ENCODE measurements at places on chromosomes 5 and 9.

- DNase-seq = no peak
These were observed 14.7 kb upstream of the LARP1 start for GRCh38 chr5:154740483-154740882.

DNA sequence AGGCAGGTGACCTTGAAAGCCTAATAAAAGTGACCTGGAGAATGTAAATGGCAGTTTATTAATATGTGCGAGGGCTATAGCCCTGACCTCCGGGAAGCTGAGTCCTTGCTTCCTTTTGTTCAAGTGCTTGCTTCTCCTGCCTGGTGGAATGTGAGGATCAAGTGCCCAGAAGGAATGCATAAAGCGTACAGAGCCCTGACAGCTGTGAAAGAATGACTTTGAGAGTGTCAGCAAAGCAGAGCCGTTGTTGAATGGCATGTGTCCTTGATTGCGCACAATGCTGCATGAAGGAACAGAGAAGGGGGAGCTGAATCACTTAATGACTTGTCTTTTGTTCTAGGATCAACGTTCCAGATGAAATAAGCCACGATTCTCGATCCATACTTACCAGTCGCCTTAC, 133.0 kb downstream of the SLF1 start:
- no peak for DNase-seq

GRCh38 chr5:42753099-42753498, 3.5 kb upstream of the CCDC152 start:
- DNase-seq = no peak

GRCh38 chr5:122559676-122560075, 215.2 kb upstream of the SNX2 start:
- no peak for DNase-seq

- no peak for DNase-seq
These were observed 86.1 kb downstream of the EDIL3 start for GRCh38 chr5:84298628-84299027.

DNA sequence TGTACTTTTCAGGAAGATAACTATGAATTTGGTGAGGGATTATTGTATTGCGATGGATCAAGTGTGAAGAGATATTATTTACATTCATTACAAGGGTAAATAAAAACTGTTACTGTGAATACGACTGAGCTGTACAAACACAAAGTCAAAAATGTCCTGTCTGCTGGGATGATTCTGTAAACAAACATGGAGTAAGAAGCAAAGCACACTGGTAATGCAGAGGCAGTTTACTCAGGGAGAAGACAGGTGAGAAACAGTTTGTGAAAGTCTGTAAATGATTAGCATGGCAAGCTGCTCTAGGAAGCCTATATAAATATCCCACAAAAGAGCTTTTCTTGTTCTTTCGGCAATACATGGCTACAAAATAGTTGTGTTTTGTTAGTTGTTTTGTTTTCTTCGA, 115.4 kb upstream of the GNA14 start:
- no peak for DNase-seq

DNA sequence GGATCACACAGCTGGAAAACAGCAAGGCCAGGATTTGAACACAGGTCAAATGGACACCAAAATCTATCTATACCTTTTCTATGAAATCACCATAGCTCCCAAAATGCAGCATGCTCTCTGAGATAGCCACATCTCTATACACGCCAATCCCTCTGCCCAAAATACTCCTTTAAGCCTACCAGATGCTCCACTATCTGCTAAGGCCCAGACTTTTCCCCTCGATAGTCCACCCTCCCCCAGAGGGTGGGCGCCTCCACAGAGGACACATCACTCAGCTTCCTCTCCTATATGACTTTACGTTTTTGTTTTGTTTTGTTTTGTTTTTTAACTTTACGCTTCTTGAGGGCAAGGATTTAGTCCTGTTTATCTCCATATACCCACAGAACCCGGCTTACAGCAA, 46.8 kb downstream of the MTMR12 start:
- no peak for DNase-seq

GRCh38 chr5:1041225-1042143, 32.9 kb downstream of the NKD2 start:
- DNase-seq = no peak

DNA sequence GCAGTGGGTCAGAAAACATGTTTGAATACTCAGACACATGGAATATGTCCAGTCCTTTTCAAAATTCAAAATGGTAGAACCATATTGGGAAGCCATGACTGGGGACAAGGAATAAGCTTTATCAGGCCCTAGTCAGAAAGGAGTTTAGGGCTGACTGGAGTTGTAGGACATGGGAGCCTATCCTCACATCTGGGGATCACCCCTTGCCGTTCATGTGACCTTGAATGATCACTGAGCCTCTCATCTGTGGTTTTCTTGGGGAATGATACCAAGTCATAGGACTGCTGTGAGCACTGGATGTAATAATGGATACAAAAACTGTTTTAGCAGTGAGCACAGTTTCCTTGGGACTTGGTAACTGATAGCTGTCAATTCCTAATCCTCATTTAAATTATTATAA, 84.7 kb downstream of the IQGAP2 start:
- DNase-seq = no peak

DNA sequence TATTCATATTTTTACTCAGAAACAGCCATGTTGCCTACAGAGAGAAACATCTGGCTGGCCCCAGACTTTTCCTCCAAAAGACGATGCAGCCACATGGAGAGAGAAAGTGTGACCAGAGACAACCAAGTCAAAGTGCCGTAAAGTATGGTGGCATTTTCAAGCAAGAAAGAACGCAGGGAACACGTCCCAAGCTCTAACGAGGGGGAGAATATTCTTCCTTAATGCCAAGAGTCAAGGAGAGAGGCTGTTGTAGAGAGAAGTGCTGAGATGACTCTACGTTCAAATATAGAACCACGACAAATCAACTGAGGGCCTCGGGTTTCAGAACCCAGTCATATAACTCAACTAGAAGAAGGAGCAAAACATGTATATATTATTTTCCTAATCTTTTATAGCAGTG, 55.9 kb downstream of the FNBP1 start:
- no peak for DNase-seq

GRCh38 chr5:23025629-23026233, 172.6 kb upstream of the CDH12 start:
- DNase-seq = no peak

- DNase-seq = no peak
These were observed 244.3 kb downstream of the PDE4D start for GRCh38 chr5:59648949-59649921.

DNA sequence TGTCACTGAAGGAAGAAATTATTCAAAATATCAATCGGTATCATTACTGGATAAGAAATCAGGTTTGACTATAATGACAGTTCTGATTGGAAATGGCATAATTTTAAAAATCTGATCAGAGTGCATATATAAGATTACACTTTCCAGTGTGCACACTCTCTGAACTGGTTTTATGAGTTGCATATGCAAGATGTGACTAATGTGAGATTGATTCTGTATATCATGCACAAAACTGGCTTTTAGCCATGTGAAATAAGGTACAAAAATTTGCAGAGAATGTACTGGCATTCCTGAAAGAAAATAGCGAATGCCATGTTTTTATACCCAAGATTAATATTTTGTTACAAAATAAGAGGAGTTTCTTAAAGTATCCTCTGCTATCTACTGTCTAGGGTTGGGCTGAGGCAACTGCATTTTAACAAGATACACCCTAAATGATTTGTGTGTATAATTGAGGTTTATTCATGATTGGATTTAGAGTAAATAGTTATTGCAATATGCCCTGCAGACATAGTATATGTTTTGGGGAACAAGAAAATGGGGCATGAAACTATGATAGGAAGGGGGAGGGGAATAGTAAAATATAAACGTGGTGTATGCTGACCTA, 70.7 kb downstream of the LNPEP start:
- no peak for DNase-seq

GRCh38 chr9:123339666-123340510, 16.1 kb upstream of the CRB2 start:
- DNase-seq = no peak

DNA sequence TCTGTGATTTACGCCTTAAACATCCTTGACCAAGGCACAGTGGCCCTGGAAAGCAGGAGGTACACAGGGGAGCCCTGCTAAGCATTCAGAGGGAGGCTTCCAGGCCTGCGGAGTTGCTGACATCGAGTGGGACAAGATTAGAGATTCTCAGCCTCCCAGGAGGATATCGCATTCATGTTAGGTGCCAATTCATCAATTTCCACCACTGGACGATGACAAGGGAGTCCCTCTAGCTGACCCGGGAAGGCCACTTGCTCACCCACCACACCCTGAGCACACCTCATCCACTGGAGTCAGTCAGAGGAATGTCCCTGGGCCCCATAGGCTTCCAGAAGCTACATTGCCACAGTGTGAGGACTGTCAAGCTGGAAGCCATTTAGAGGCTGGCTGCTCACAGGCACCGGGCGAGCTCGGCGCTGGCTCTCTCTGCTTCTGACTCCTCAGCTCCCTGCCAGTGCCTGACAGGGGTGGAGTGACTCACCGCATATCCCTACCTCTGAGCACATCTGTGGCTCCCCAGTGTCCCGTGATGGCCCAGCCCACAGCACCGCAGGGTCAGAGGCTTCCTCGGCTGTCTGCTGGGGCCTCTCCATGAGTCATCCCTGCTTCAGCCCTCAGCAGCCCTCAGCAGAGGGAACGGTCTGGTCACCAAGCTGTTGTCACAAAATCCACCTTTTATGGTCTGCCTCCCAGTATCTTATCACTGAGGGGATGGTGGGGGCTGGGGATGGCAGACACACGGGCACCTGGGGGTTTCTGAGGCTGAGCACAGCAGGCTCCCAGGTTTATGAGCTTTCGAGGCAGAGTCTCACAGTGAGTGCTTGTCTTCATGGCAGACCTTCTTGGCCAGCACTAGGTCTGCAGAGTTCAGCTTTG, 117.5 kb downstream of the ZNF608 start:
- no peak for DNase-seq

DNA sequence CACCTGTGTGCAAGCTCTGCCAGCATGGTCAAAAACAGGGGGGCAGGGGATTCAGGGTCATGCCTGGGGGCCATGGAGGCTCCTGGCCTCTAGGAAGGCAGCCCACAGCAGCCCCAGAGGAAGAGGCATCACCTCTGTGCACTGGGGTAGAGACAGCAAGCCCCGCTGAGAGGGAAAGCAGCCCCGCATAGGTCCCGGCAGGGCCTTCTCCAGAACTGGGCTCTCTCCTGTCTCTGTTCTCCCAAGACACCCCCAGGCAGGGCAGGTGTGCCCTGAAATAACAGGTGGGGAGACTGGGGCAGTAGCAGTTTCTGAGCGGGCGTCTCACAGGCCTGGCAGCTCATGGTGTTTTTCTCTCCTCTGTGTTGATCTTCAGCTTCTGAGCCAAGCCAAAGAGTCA, 279.1 kb downstream of the HSPA4 start:
- DNase-seq = no peak

- DNase-seq = no peak
These were observed 22.1 kb upstream of the ROR2 start for GRCh38 chr9:91972076-91972626.

- DNase-seq = no peak
These were observed 160.9 kb downstream of the LPAR1 start for GRCh38 chr9:110877374-110877773.

GRCh38 chr5:55021821-55022220, 2.2 kb upstream of the GZMK start:
- DNase-seq = no peak

GRCh38 chr5:154858972-154859871, 795 bp downstream of the CNOT8 start:
- no peak for DNase-seq

DNA sequence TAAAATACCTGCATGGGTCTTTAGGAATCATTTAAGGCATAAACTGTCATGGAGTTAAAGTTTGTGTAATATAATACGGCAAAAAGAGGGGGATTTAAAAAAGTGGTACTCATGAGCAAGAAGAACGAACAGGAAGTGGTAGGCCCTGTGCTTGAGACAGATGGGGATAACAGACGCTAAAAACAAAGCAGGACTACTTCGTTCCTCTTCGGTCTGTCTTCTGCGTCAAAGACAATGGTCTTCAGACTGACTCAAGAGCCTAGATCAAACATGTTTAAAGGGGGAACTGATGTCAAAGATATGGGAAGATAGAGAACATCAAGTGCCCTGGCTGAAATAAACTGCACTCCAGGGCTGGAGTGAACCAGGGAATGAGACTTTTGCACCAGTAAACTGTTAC, 59.8 kb upstream of the RFX3 start:
- no peak for DNase-seq

- DNase-seq = peak; percentile 61
These were observed 709 bp downstream of the WHRN start for GRCh38 chr9:114504341-114505186.

DNA sequence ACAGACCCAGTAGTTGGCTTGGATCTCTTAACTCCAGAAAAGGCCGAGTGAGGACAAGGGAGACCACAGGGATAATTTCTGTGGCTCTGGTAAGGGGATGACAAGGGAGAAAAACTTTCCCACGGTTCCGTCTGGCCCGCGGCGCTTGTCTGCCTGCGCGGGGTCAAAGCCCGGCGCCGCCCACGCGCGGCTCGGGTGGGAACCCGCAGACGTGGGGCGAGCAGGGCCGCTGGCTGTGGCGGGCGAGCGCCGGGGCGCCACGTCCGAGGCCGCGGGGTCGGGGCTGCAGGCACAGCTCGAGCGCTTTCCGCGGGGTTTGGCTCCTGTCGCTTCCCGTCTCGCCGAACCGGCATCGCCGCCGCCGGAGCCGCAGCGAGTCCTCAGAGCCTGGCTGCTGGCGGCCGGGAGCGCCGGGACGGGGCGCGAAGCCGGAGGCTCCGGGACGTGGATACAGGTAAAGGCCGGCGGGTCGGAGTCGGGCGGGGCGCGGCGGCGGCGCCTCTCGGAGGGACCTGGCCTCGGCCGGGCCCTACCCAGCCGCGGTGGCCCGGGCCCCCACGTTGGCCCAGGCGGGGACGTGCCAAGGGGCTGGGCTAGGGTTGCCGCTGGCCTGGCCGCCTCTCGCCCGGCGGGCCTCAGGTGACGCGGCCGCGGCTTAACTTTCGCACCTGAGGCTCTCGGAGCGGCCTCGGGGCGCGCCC, at the start of gene RNF180:
Gene RNF180 (plus strand): TSS at position 344 of the 701 bp plus-strand sequence. CDS start 34,965 bp downstream, outside the sequence.
- peak; percentile 27 for DNase-seq

DNA sequence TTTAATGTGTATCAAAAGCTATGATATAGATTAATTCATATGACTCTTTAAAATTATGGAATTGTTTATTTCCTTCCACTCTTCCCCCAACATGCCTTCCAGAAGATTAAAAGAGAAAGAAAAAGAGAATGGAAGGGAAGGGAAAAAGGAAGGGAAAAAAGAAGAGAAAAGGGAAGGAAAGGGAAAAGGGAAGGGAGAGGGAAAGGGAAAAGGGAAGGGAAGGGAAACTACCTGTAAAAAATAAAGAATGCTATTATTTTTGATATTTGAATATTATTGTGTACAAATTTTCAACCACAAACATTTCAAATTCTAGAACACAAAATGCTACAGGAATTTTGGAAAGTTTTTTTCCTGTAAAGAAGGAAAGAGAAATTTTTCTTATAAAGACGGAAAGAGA, 281.7 kb downstream of the SLCO4C1 start:
- no peak for DNase-seq

- DNase-seq = no peak
These were observed 65.8 kb upstream of the NFIL3 start for GRCh38 chr9:91489361-91489899.

- no peak for DNase-seq
These were observed 165.7 kb downstream of the YIPF5 start for GRCh38 chr5:144004751-144005150.

All from NCI-H2081 (cell line).